CD4-positive, alpha-beta T cell treated with Interleukin-6 for 4 hours (primary cell): ENCODE measurements at places on chromosomes 6 and 20.

DNA sequence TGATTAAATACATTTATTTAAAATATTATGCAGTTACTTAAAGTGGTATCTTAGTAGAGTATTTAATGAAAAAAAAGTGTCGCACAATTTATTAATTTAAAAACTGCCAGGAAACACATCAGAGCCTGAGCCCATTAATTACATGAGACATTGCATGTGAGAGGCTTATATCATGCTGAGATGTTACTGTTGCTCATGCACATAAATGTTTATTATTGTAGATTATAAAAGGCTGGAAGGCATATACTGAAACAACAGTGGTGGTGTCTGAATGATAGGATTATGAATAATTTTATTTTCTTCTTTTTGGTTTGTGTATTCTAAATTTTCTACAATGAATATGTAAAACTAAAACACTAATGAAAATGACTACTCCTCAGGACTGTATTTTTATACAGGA, 45.7 kb upstream of the TXNDC5 start:
- no peak for DNase-seq

DNA sequence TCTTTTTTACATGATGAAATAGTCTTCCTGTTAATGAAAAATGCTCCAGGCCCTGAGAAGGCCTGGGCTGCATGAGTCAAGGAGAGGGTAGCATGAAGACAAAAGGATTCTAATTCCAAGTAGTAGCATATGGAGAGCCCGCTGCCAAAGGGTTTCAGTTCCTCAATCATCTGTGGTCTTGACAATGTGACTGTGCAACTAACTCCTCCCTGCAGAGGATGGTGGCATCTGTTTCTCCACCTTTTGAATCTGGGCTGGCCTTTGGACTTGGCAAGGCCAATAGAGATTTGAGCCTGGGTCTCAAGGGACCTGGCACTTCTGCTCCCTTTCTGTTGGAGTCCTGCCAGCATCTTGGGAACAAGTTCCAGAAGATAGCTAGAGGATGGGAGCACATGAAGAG, 35.1 kb upstream of the ANKEF1 start:
- no peak for DNase-seq

DNA sequence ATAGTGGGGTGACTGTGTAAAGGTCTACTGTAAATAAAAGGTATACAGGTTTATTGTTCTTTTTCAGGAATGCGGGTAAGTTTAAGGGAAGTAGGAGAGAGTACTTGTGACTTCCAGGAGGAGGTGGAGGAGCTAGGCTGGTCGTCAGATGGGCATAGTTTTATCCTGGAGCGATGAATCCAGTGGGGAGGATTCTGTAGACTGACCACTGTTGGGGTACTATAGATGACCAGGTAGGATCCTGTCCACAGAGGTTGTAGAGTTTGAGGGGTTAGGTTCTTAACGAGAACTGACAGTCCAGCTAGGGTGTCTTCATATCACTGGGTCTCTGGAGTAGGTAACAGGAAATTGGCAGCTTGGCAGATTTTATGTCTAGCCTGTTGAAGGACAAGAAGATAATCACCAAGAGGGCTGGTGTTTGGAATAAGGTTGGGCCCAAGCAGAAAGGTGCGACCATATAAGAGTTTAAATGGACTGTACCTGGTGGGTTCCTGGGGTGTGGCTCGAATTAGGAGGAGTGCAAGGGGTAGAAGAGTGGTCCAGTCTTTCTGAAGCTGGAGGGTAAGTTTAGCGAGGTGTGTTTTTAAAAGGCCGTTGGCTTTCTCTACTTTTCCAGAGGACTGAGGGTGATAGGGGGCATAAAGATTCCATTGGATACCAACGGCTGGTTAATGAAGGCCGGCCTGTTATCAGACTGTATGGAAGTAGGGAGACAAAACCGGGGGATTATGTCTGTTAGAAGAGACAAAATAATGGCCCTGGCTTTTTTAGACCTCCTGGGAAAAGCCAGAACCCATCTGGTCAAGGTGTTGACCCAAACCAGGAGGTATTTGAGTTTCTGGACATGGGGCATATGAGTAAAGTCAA, 751.3 kb upstream of the ADGRB3 start:
- no peak for DNase-seq

GRCh38 chr6:160221423-160221822, 37.2 kb downstream of the SLC22A2 start:
- DNase-seq = no peak

DNA sequence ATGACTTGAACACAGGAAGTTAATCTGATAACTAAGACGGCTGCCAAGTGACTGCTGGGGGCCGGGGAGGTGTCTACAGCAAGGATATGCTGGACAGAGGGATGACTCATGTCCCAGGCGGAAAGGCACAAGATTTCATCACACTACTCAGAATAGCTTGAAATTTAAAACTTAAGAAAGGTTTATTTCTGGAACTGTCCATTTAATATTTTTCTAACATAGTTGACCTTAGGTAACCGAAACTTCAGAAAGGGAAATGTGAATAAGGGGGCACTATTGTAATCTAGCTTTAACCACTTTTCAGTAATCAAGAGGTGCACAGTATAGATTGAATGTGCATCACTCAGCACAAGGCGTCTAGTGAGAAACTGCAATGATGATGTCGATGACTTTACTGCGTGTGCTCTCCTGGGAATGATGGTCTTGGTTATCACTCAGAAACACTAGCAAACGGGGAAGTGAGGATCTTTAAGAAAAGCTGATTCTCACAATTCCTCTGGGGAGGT, 171.5 kb downstream of the QKI start:
- DNase-seq = no peak

DNA sequence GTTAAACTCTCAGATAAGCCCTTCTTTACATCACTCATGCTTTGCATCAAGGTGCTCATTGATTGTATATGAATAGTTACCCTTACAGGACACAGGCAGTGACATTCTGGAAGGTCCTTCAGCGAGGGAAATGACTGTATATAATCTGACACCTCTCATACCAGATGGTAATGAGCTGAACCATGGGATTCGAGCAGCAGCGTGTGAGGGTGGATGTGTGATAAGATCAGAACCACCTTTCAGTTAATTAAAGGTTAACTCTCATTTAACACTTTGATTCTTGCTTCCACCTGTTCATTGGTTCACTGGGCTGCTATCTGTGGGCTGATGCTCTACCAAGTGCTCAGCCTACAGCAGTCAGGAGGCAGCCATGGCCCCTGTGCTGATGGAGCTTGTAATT, 24.2 kb downstream of the NEDD9 start:
- no peak for DNase-seq

DNA sequence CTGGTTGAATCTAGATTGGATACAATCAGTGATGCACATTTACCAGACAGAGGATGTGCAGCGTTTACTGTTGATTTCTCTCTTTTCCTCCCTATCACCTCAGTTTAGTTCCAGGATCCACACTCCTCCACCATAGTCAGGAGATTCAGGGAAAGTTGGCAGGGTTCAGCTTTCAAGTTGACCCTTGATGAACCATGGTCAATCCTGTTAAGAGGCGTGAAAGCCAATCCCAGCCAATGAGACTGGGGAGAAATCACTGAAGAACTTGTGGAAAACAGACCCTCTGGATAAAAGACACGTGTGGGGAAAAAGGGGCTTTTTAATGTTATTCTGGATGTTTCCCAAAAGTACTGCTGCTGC, 19.2 kb upstream of the SCP2D1 start:
- DNase-seq = no peak

GRCh38 chr20:4038047-4038459, 22.7 kb upstream of the RNF24 start:
- peak; percentile 89 for DNase-seq

- DNase-seq = no peak
Observed at GRCh38 chr20:64102647-64103354, 4.6 kb downstream of the NPBWR2 start.

GRCh38 chr6:160733050-160733646, 31.1 kb downstream of the PLG start:
- peak; percentile 18 for DNase-seq

DNA sequence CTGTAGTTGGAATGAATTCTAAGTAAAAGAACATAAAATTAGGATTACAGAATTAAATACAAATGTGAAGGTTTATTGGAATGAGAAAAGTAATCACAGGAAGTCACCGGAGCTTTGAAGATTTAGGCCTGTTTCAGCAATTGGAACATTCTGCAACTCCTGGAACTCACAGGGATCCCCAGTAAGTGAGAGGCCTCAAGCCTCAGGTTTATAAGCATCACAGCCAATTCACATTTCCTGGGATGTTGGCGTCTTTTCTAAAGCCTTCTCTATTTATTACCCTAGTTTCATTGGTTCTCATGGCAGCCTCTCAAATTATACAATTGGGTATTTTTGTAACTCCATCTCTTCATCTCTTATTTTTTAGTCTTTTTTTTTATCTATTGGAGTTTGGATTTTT, 90.4 kb upstream of the HIVEP1 start:
- DNase-seq = no peak

- DNase-seq = no peak
Observed at GRCh38 chr6:143247586-143247985, 186.9 kb downstream of the AIG1 start.

GRCh38 chr6:29332676-29333075, 31.2 kb downstream of the OR14J1 start:
- no peak for DNase-seq

DNA sequence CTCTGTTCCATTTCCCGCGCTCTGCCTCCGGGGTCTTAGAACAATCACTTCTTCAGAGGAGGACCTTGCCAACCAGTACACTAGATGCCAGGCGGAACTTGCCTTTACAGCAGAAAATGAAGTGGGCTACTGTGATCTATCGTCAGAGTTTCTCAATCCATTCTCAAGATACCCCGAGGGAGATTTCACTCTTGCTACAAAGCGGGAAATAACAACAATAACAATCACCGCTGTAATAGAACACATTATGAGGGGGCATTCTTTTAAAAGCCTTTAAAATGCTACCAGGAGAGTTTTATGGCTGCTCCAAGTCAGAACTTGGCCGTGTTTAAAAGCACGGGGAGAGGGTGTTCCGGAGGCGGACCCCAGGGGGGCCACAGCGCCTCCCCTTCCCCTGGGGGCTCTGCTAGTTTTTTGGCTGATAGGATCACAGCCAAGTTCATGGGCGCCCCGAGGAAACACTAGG, 617.0 kb upstream of the AGPAT4 start:
- no peak for DNase-seq

DNA sequence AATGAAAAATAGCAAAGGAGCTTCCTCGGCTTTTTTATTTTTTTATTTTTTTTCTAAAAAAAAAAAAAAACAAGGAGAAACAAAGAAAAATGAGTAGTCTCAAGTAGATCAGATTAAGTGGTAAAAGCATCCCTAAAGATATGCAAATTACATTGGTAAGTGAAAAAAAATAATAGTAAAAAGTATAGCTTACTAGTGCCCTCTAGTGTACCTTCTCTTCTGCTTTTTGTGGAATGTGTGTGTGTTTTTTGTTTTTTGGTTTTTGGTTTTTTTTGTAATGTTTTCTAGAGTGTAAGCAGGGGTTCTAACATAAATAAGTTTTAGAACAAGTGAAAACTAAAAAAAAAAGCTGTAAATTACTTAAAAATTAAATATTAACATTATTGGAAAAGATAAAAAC, 1062.0 kb downstream of the HACE1 start:
- no peak for DNase-seq

GRCh38 chr20:61546641-61547040, 294.6 kb downstream of the CDH4 start:
- DNase-seq = no peak

DNA sequence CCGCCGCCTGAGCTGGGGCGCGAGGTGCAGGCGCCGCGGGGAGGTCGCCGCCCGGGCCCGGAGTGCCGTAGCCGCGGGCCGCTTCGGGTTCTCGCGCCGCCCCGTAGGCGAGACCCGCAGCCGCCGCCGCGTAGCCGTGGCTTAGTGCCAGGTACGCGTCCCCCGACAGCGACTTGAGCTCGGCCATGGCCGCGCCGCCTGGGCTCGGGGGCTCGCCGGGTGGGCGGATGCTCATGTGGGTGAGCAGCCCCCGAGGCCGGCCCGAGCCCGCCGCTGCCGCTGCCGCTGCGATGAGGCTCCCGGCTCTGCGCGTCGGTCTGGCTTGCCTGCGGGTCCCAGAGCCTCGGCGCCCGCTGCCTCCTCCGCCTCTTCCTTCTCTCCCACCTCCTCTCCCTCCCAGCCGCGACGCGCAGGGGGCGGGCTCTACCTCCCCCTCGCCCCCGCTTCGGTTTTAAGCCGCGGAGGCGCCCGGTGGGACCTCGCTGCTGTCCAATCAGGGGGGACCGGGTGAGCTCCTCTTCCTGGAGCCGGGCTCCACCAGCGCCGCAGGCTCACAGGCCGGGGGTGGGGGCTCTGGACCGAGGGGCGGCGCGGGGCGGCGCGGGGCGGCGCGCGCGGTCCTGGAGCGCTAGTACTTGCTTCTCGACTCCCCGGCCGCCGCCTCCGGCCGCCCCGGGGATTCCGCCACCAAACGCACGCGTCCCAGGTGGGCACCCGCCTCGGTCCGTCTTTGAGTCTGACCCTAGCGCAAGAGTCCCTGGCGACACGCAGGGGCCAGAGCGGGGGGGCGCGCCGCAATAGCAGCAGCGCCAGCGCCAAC, at the start of gene BHLHE23:
Gene BHLHE23 (minus strand): TSS at position 425 of the 820 bp plus-strand sequence. CDS start 190 bp downstream, at position 235.
- DNase-seq = peak; percentile 13

DNA sequence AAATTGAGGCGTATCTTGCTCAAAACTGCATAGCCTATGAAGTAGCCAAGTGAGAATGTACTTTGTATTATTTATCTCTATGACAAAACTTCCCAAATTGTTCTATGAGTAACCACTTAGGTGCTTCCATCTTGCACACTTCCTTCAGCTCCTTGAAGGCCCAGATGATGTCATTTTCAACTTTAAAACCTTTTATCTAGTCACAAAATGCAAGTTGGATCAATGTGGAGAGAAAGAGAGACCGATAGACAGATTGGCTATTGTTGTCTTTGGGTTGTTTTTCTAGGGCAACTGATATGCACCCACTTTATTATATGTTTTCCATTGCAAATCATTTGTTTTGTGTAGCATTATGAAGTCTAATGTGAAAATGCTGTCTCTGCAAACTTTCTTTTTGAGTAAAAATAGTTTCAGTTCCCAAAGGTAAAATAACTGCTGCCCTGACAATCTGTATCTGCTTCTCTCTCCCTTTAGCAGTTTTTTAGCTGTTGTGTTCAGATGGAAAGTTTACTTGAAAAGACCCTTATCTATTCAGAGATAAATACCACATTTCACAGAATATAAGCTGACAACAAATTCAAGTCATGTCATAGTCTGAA, 73.7 kb upstream of the CITED2 start:
- no peak for DNase-seq

DNA sequence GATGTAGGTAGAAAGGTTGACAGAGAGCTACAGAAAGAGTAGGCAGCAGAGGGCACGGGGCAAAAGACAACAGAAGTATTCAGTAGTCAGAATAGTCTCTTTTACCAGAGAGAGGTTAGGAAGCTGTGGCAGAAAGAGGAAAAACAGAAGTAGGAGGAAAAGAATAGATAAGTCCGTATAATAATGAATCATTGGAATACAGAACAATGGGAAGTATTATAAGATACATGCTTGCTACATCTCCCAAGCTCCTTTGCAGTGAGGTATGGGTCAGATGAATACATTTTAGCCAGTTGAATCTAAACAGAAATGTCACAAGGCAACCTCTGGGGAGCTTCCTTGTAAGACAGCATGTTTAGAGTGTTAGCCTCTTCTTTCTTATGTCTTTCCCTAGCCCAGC, 570.5 kb upstream of the CITED2 start:
- DNase-seq = no peak
